ENCODE measurements at places on chromosomes 1 and 21. TPM values are rescaled to one million over a fixed set of nuclear protein-coding genes. Genes with fewer than 3 reads are reported as not detected.

GRCh38 chr1:12372180-12372579 lies 142.3 kb downstream of the VPS13D start:
- DNase-seq: no peak

DNA sequence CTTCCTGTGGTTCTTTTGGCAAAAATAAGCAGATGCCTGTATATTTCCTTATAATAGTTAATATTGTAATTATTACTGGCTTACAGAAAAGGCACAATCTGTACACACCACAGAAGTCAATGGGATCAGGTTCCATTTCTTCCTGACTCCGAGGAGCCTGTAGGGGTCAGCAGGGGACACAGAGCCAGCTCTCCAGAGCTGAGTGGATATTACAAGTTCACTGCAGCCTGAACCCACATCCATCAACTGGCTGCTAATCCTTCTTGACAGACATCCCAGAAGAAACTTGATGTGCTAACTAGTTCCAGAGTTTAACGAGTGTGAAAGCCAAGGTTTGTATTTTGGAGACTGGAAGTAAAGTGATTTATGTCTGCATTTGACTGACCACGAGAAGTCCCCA lies 203.8 kb downstream of the LMX1A start:
- DNase-seq: no peak

The CERS2 gene
- total RNA-seq: 78.9 TPM

GRCh38 chr1:113858418-113858817 lies 13.1 kb downstream of the PTPN22 start:
- DNase-seq: no peak

- no peak for DNase-seq
These were observed 11.8 kb upstream of the FUBP1 start for GRCh38 chr1:77990629-77991204.

DNA sequence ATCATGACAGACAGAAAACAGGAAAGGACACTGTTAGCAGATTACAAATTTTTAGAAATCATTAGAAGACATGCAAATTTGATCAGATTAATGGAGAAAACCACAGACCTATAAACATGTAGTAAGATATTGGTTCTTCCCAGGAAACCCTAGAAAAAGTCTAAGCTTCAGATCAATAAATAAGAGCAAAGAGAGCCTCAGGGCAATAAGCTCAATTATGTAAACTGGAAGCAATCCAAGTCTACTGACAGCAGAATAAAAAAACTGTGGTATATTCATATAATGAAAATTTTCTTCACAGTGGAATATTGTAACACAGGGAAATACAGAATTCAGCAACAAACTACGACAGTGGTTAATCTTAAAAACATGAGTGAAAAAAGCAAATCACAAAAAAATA lies 36.3 kb downstream of the NRDC start:
- DNase-seq: no peak
